ENCODE measurements at places on chromosomes 11 and 22.

DNA sequence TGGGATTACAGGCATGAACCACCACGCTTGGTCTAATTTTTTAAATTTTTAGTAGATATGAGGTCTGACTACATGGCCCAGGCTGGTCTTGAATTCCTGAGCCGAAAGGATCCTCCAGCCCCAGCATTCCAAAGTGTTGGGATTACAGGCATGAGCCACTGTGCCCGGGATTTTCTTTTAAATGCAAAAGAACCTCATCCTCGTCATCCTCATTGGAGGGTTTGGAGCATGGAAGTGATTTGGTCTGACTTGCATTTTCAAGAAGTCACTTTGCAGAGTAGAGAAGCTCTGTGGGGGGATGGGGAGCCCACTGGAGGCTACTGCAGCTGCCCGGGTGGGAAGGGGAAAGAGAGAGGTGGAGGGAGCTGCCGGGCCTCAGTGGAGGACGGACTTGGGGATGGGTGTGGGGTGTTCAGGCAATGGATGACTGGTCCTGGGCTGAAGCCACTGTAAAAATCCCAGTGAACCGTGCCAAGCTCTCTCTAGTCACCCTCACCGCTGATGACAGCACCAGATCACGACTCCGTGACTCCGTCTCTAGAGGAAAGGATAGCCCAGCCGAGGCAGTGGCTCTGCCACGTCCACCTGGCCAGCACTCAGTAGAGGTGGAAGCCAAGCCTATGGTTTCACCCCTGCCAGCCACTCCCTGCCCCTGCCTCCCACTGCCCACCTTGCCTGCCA lies 32.8 kb upstream of the SLC22A12 start:
- DNase-seq: no peak

DNA sequence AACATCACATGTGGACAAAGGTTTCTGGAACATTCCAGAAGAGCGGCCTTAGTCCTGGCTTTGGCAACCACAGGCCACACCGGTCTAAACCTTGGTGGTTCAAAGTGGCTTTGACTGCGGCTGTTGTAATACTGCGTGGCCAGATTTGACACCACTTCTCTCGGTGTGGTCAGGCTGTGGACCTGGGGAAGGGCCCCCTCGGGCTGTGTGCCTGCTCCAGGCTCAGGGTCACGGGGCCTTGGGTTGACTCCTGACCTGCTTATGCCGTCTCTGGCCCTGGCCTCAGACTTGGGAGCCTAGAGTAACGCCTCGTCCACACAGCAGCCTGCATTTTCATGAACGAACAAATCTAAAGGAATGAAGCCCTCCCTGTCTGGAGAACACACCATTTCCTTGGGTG lies 118.0 kb downstream of the PHF21B start:
- no peak for DNase-seq

DNA sequence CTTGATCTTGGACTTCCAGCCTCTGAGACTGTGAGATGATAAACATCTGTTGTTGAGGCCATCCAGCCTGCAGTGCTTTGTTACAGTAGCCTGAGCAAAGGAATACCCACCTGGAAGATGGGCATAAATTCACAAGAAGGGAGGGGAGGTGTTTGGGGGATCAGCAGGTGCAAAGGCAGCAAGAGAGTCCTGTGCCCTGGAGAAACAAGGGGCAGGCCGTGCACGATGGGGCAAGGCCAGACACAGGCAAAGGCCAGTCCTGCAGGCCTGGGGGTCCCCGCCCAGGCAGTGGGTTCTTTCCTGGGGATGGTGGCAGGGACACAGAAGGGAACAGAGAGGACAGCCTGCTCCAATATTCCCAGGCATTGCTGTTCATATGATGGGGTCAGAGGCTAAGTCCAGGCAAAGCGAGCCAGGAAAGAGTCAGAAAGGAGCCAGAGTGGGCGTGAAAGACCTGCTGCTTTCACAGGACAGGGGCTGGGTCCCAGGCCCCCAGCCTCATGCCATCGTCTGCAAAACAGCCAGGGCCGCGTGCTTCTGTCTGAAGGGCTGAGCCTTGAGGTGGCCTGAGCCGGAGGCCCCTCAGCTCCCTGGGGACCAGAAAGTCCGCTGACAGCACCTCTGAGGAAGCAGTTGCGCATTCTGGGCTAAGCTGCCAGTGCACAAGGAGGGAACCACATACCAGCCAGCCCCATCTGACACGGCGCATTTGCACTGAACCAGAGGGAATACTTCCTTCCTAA lies 48.8 kb downstream of the MYEOV start:
- no peak for DNase-seq

GRCh38 chr11:79304599-79305212 lies 136.1 kb downstream of the TENM4 start:
- no peak for DNase-seq

GRCh38 chr11:134068829-134069425 lies at the start of gene JAM3:
TSS of gene JAM3 (plus strand) at chr11:134069072. CDS start at chr11:134069084, 12 bp downstream.
- DNase-seq: no peak

- DNase-seq: no peak
These were observed 1329.3 kb downstream of the TBC1D22A start for GRCh38 chr22:48091656-48092223.

GRCh38 chr11:9347100-9347499 lies 32.7 kb upstream of the TMEM41B start:
- DNase-seq: no peak

- DNase-seq: no peak
These were observed 47.3 kb downstream of the GRAMD1B start for GRCh38 chr11:123477205-123477907.

GRCh38 chr22:19843107-19843856 lies 11.4 kb downstream of the GNB1L start:
- DNase-seq: no peak

DNA sequence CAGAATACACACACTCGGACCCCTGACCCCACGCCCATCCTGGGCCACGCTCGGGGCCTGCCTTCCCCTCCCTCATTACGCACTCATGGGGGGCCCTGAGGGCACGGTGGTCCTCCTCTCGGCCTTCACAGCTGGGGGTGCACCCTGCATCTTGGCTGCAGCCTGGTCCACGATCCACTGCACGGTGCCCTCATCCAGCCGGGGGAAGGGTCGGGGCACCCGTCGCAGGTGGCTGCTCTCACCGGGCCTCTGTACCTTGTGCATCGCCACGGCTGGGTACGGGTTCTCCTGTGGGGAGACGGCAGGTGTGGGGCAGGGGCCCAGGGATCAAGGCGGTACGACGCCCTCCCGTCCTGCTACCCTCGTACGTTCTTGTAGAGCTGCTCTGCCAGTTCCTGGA lies 10.4 kb downstream of the SBF1 start:
- DNase-seq: no peak

- no peak for DNase-seq
These were observed 111.8 kb downstream of the CTTN start for GRCh38 chr11:70510106-70510505.

DNA sequence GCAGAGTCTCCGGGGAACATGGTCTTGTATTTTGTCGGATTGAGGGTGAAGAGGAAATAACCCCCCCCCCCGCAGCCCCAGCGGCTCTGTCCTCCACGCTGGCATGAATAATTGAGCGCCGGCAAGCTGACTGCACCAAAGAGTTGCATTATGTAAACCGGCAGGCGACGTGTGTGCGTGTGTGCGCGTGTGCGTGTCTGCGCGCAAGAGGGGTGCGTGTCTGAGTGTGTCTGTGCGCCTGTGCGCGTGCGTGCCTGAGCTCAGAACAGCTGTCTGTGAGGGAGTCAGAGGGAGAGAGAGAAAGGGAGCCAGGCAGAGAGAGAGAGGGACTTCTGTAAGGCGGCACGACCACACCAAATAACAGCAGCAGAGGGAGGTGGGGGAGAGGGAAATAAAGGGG lies 94.4 kb downstream of the SCN3B start:
- no peak for DNase-seq

GRCh38 chr11:84218318-84218717 lies 932.2 kb upstream of the CCDC90B start:
- DNase-seq: no peak

DNA sequence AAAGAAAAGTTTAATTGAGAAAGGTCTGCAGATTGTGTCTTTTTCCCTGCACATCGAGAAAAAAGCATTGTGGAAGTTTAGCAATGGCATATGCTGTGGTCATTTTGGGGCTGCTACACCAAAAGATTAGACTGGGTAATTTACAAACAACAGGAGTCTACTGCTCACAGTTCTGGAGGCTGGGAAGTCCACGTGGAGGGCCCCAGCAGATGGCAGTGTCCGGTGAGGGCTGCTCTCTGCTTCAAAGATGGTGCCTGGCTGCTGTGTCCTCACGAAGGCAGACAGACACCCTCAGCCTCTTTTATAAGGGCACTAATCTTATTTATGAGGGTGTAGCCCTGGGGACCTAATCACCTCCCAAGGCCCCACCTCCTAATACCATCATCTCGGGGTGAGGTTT lies 21.1 kb downstream of the PHF21B start:
- no peak for DNase-seq

- DNase-seq: no peak
These were observed 388.2 kb downstream of the TMEM135 start for GRCh38 chr11:87425943-87426342.

GRCh38 chr11:91219535-91219934 lies 996.7 kb upstream of the CHORDC1 start:
- no peak for DNase-seq

Measured in cerebellar nuclear complex (tissue), 1 donor.